ENCODE measurements at places on chromosomes 5 and 9.

DNA sequence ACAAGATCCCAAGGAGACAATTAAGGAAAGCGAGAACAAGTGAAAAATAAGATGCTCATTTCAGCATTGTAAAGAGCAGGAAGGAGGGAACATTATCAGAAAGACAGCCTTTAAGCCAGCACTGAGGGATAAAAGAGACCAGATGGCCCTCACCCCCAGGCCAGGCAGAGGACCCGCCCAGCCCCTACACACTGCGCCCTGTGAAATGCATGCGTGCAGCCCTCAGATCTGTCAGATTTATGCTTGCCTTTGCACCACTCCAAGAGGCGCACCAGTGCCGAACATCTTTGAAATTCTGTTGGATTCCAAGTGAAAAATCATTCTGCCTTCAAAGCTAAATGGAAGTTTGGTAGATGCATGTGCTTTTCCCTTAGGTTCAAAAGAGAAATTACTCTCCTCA is 378.0 kb downstream of the MLLT3 start:
- DNase-seq = no peak

- no peak for DNase-seq
These were observed 42.8 kb downstream of the SHB start for GRCh38 chr9:38026021-38026809.

GRCh38 chr5:82821846-82822633 is 255.2 kb downstream of the TMEM167A start:
- no peak for DNase-seq

DNA sequence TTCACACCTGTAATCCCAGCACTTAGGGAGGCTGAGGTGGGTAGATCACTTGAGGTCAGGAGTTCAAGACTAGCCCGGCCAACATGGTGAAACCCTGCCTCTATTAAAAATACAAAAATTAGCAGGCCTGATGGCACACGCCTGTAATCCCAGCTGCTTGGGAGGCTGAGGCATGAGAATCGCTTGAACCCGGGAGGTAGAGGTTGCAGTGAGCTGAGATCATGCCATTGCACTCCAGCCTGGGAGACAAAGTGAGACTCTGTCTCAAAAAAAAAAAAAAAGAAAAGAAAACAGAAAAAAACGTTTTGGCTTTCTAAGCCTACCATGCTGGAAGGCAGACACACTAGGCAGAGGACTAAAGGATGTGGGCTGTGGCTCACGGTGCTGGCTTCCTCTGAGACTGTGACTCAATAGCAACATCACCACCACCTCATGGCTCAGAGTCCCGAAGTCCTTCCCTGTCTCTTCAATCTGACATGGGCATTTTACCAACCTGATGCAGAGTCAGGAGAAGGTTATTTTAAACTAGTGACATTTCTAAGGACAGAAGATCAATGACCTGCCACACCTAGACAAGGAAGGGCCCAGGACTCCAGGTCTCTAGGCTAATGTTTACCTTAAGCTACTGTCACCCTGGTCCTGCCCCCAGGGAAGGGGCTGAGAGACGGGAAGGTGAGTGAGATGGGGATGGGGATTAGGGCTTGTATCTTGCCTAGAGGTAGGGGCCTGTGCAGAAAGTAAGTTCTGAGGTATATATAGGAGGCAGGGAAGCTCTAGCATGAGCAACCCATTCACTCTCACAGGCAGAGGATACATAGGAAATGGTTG is 3.7 kb downstream of the ECSCR start:
- no peak for DNase-seq

DNA sequence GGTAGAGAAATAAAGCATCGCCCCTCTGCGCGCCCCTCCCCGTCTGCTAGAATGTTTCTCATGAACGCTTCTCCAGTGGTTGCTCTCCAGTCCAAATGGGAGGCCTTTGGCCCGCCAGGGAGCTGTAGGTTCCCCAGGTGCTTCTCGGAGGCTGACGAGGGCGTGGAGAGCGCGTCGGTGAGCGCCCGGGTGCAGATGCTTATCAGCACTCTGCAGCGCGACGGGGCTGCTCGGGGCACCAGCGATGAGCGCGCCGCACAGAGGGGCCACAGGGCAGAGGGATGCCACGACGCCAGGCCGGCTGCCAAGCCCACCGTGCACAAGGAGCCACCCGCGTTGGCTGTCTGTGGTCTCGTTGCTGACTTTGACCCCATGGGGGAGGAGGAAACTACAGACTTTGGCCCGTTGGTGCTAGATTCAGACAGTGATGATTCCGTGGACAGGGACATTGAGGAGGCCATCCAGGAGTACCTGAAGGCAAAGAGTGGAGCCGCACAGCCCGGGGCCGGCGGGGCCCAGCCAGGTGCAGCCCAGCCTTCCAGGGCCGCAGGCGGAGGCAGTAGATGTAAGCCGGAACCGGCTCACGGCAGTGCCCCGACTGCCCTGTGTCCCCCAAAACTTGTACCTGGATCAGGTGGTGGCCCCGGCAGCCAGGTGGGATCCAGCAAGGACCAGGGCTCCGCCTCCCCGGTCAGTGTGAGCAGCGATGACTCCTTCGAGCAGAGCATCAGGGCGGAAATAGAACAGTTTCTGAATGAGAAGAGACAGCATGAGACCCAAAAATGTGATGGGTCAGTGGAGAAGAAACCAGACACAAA is 5.1 kb downstream of the PPP1R26 start:
- no peak for DNase-seq

DNA sequence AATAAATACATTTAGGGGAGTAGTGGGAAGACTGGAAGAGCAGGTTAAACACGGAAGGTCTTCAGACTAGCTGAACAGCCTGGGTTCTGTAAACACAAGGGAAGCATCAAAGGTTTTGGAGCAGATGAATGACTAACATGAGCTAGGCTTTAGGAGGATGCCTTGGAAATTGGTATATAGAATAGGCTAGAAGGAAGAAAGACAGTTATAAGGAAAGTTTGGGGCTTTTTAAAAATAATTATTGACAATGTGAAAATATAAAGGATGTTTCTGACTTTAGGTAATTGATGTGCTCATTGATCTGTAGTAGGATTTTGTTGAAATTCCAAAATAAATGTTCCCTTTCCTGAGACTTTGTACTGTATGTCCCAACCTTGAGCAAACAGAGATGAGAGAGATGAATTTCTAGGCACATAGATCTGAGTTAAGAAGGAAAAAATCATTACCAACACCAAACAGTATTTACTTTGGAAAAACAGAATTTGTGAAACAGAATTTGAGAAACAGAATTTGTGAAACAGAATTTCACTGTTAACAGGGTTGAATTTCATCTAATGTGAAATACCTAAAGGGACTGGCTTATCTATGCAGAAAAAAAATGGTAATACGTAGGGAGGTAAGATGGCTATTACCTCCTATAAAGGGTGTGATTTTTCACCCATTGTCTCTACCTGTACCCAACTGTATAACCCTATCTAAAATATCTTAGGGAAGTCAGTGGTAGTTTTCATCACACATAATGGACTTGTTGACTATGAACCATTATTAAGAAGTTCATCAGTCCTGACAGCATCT is 28.8 kb downstream of the SKP2 start:
- no peak for DNase-seq

- peak; percentile 68 for DNase-seq
These were observed 5.9 kb upstream of the MELK start for GRCh38 chr9:36566813-36567221.

- DNase-seq = no peak
These were observed 724 bp downstream of the NDUFS6 start for GRCh38 chr5:1801967-1802295.

DNA sequence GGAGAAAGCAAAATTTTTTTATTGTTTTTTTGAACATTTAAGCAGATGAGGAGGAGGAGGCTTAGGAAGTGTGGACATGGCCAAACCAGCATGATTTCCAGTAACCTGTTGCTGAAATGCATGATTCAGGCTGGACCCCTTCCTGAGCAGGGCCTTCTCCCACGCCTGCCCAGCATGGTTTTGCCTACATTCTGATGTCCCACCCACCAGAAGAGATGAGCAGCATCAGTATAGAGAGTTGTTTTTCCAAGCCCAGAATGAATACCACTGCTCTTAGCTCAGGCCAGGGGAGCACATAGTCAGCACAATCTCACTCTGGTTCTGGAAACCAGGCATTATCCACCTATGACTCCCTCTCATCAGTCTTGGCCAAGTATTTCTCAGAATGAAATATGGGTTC is 90.1 kb downstream of the PAPPA start:
- no peak for DNase-seq

DNA sequence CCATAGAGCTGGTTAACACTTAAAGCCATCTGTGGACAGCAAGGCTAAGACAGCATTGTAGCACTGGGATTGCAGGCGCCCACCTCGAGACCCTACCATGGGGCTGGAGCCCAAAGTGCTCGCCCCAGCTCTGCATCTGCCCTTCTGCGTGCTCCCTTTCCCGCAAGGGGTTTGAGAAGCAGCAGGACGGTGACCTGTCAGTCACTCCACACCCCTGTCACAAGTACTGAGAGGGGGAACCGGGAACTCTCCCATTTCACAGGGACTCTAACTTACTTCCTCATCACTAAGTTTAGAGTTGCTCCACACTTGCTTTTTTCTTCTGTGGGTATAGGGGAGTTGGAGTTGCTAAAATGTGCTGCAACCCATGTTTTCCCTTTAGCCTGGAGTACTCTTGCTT is 273.2 kb downstream of the SMARCA2 start:
- DNase-seq = no peak

- no peak for DNase-seq
These were observed 5.1 kb upstream of the NFIB start for GRCh38 chr9:14318934-14319580.

- DNase-seq = peak; percentile 77
These were observed 167.7 kb downstream of the CCDC192 start for GRCh38 chr5:127870914-127871313.

GRCh38 chr5:179314606-179315355 is 30.5 kb downstream of the ADAMTS2 start:
- peak; percentile 57 for DNase-seq

- DNase-seq = no peak
These were observed 3.7 kb upstream of the SLC6A7 start for GRCh38 chr5:150186137-150186536.
